H1 (cell line): ENCODE measurements at places on chromosomes 7 and 10.
A peak's percentile ranks its signal among the peaks of the same experiment; 100 is the strongest.

GRCh38 chr10:5977471-5978229 is at the start of gene IL15RA:
IL15RA (minus strand) TSS chr10:5977543; CDS start chr10:5977492, 51 bp downstream.
- DNase-seq = no peak
- no peaks in the 10 kb centered on the region for H3K36me3 ChIP-seq
- H3K4me3 ChIP-seq = peak within 1 kb of the TSS; percentile 79
- no peak within 1 kb of the TSS for H3K27ac ChIP-seq

DNA sequence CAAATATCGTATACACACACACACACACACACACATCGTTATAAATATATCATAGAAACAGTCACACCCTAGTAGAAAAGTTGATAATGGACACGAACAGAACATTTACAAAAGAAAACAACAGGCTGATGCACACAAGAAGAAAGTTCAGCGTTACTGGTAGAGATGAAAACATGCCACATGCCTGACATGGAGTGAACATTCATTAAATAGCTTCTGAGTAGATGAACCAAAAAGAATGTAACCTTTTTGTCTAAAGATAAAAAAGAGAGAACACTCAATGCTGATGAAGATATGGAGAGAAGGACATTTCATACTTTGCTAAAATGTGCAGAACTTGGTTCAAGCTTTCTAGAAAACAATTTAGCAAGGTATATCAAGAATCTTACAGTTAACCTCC is 173.4 kb upstream of the KLF14 start:
- H3K27me3 ChIP-seq = no peaks in the 10 kb centered on the region
- no peak overlapping the region for H3K27ac ChIP-seq
- no peak overlapping the region for H3K4me3 ChIP-seq
- H3K4me1 ChIP-seq = peaks cover 5% of the 10 kb centered on the region

GRCh38 chr10:94011296-94011695 is 17.6 kb downstream of the PLCE1 start:
- no peaks in the 10 kb centered on the region for H3K4me1 ChIP-seq
- H3K27ac ChIP-seq = no peak overlapping the region
- no peak for DNase-seq
- H3K4me3 ChIP-seq = no peak overlapping the region
- H3K27me3 ChIP-seq = no peaks in the 10 kb centered on the region

DNA sequence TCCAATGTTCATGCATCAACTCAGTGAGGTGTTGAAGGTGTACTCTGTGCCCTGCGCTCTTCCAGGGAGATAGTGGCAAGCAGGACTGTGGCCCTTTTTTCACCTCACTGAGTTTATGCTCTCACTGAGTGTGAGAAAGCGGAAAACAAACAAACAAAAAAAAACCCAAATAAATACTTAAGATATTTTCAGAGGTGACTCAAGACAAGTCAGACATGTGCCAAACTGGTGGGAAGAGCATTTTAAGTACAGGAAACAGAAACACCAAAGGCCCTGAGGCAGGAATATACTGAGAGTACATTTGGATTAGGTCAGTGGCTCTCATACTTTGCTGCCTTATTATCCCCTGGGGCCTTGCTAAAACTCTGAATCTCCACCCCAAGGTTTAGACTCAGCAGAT is 111.9 kb upstream of the IGFBP3 start:
- no peak for DNase-seq
- no peaks in the 10 kb centered on the region for H3K36me3 ChIP-seq
- no peaks in the 10 kb centered on the region for H3K4me1 ChIP-seq
- no peak overlapping the region for H3K4me3 ChIP-seq

GRCh38 chr7:151254316-151254715 is 5.8 kb upstream of the SMARCD3 start:
- no peak for DNase-seq
- no peak overlapping the region for H3K4me3 ChIP-seq
- no peak overlapping the region for H3K27ac ChIP-seq
- peaks cover 32% of the 10 kb centered on the region for H3K27me3 ChIP-seq
- peaks cover 29% of the 10 kb centered on the region for H3K4me1 ChIP-seq
- H3K36me3 ChIP-seq = no peaks in the 10 kb centered on the region

DNA sequence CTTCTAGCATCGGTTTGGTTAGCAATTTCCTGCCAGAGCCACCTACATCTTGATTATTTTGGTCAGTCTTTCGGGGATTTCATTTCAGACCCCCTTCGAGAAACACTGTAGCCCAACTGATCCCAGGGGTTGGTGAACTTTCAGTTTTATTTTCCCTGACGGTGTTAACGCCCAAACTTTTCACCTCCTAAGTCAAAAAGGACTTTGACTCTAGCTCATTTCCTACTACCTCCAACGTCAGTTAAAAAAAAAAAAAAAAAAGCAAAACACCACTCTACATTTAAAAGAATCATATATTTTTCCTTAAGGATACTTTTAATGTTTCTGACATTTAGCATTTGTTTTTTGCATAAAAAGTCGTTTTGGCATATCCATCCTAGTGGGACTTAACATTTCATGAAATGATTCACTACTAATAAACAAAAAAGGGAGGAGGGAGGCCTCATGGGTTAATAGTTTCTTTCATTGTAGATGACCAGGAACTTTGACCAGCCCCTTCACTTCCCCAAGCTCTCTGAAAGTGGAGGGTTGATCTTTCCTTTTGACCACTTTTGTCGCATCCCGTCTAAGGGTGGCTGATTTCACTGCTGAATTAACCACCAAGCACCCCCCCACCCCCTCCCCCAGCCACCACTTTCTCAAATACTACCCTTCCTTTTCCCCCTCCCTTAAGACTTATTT is 764 bp upstream of the TCF7L2 start:
- no peaks in the 10 kb centered on the region for H3K36me3 ChIP-seq
- H3K4me3 ChIP-seq = peak overlapping the region; percentile 48
- no peaks in the 10 kb centered on the region for H3K27me3 ChIP-seq
- peak overlapping the region; percentile 46; the same call in 1 of the 2 replicates for H3K27ac ChIP-seq
- peaks cover 3% of the 10 kb centered on the region for H3K4me1 ChIP-seq
